ENCODE measurements at places on chromosomes 16 and 17.

- no peak for DNase-seq
These were observed 44.4 kb downstream of the APPBP2 start for GRCh38 chr17:60481604-60482003.

- DNase-seq, result no peak
These were observed 671 bp downstream of the DGKE start for GRCh38 chr17:56834380-56835263.

DNA sequence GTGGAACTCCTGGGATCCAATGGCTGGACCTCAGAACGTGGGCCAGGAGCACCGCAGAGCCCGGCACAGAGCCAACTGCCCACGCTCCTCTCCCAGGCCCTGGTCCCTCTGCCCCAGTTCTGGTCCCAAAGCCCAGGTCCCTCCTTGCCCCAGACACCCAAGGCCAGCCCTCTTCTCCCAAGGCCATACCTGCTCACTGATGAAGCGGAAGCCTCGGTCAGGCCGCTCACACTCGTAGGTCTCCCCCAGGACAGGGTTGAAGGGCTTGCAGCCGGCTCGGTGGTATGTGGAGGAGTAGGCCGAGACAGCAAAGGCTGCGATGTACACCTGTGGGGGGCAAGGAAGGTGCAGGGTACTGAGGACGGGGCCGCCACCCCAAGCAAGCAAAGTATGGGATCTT, 8.5 kb downstream of the OSBPL7 start:
- no peak for DNase-seq

DNA sequence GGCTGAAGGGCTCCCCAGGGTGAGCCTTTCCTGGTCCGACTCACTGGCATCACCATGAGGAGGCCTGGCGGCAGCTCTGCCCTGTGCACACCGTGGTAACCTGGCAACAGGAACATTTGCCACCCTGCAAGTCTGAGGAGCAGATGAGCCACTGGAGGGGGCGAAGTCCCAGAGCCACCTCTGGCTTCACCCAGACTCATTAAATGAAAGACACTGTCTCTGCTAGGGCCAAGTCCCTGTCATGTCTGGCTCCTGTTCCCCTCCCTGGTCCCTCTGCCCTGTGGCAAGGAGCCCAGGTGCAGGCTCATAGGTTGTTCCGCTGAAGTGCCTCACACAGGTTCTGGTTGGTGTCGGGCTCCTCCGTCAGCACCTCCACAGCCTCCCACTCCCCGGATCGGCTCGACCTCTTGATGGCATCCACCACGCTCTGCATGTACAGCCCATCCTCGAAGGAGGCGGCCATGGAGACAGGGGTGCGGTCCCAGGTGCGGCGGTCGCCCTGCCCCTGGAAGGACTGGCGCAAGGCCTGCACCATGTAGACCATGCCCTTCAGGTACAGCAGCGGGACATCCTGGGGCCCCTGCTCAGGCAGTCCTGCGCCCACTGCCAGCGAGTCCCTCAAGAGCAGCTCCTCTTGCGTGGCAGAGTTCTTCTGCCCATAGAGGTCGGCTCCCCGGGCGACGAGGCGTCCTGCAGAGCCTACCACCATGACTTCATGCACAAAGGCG, 8.4 kb downstream of the C16orf86 start:
- DNase-seq, result no peak

- no peak for DNase-seq
These were observed 8.2 kb downstream of the PGAP3 start for GRCh38 chr17:39679521-39680192.

DNA sequence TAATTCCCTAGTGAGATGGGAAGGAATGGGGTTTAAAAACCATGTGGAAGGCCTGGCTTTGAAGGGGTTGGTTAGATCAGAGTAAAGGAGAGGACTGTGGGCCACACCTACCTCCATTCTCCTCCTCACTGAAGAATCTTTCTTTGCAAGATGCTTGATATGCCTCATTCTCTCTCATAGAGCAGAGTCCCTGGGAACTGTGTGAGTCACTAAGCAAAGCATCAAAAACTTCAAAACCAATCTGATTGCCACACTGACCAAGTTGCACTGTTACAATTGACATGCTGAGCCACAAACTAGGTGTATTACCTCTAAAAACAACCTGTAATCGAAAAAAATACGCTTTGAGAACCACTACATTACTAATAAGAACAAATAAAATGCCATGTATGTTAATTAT, 2.0 kb downstream of the TUBD1 start:
- DNase-seq, result peak; percentile 16

GRCh38 chr16:23145608-23146007, 3.6 kb downstream of the USP31 start:
- DNase-seq, result peak; percentile 33

GRCh38 chr17:58329035-58329809, 627 bp upstream of the TSPOAP1 start:
- DNase-seq, result no peak

DNA sequence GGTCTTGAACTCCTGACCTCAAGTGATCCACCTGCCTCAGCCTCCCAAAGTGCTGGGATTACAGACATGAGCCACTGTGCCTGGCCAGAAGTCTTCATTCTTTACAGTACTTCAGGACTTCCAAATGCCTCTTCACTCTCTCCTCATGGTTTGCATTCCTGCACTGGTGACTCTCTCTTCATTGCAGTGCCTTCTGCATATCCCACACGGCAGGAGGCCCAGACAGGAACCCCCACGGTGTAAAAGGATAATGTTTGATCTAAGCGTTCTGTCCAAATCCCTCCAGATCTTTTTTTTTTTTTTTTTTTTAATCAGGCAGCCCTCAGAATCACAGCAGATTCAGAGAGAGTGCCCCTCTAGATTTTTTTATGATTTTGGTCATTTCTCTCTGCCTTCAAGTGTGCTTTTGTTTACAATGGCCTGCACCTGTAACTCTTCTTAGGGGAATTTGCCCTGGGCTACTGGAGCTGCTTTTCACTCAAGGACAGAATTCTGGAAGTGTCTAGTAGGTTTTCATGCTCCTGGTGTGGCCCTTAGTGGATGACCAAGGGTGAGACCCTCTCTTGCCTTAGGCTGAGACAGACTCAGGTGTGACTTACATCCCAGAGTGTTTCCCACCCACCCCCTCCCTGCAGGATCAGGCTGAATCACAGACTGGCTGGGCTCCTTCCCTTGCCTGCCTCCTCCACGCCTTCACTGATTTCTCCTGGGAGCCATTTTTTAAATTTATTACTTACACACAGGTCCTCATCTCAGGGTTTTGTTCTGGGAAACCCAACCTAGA, 19.8 kb upstream of the NF1 start:
- DNase-seq, result peak; percentile 93

GRCh38 chr17:55666806-55667205, 55.9 kb downstream of the TMEM100 start:
- DNase-seq, result no peak

GRCh38 chr17:28001149-28001548, 41.3 kb upstream of the NLK start:
- no peak for DNase-seq

GRCh38 chr16:27284865-27285675, 16.5 kb upstream of the NSMCE1 start:
- no peak for DNase-seq

DNA sequence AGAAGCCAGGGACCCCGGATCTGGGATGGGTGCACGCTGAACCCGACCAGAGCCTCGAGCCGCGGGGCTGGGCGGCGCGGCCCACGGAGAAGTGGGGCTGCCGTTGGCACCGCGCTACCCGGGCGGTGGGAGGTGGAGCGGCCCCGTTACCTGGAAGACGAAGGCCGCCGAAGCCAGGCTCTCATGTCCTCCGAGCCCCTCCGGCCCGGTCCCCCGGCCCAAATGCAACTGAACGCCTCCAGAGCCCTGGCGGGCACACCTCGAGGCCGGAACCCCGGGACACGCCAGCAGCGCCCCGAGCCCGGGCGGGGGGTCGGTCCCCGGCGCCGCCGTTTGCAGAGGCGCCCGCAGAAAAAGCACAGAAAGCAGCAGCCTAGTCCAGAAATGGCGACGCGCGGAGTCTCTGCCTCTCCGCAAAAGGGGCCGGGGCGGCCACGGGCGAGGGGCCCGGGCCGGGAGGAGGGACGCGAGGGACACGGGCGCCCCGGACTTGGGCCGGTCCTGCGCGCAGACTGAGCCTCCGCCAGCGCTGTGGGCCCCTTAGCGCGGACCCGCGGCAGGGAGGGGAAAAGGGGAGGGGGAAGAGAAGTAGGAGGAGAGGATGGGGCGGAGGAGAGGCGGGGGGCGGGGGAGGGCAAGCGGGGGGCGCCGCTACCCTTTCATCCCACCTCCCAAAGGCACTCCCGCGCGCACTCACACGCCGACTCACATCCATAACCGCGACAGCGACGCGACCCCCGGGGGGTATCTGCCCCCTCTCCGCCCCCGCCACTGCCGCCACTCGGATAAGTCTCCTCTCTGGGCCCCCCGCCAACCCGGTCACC, 1.4 kb downstream of the AXIN2 start:
- peak; percentile 35 for DNase-seq

DNA sequence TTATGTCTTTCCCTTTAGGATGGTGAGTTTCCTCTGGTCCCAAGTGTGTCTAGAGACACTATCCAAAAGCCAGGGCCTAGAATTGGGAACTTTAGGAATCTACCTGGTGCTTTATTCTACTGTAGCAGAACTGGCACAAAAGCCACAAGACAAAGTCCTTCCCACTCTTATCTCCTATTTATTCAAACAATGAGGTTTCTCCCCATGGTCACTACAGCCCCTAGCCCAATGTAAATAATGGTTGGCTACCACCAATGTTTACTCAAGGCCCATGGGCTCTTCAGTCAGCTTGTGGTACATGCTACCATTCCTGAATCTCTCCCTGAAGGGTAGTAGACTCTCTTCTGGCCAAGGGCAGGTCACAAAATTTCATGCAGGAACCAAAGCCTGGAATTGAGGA, 789.4 kb upstream of the KIF2B start:
- no peak for DNase-seq

GRCh38 chr16:85096921-85097320, 15.4 kb downstream of the CIBAR2 start:
- DNase-seq, result no peak

- DNase-seq, result no peak
These were observed 41.0 kb downstream of the SLC7A5 start for GRCh38 chr16:87828071-87828906.

DNA sequence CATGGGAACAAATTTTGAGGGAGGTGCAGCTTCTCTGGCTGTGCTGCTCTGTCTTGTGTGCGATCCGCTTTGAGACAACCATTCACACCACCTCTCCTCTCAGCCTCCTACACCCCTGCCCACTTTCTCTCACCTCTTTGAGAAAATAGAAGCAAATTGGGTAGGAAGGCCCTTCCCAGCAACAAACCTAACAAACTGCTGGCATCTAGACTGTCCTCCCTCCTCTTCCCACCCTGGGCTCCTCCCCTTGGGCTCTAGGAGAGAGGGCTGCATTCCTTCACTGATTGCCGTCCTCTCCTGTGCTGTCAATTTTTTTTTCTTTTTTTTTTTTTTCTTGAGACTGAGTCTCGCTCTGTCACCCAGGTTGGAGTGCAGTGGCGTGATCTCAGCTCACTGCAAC, 13.5 kb downstream of the CDIPT start:
- DNase-seq, result no peak

GRCh38 chr16:86844695-86845094, 266.3 kb downstream of the FOXL1 start:
- DNase-seq, result no peak

DNA sequence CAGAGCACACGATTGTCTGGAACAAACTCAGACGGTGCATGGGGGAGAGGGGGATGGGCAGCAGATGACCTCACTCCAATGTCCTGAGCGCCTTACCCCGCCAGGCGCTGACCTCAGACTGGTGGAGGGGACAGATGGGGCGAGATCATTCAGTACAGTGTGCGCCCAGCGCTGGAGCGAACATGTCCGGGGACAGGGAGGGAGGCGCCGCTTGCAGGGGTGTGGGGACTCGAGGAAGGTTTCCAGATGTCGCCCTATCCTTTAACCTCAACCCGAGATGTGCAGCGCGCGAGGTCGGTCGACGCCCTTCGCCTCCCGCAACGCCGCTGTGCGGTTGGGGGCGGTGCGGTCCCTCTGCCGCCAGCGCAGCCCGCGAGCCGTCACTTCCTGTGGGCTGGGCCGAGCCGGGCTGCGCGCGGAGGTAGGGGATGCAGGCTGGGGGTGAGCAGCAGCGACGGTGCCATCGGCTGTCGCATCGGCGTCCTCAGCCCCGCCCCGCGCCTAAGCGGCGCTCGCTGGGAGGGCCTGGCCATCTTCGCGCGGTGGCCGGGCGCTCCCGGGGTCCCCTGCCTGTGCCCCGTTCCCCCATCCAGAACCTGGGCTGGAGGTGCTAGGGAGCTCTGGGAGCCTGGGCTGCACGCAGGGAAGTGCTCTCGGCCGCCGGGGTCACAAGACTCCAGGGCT, 5.3 kb upstream of the CDR2L start:
- peak; percentile 62 for DNase-seq

- peak; percentile 79 for DNase-seq
These were observed 14.2 kb upstream of the RHBDF2 start for GRCh38 chr17:76515274-76515949.

GRCh38 chr17:30344283-30345088, 10.6 kb upstream of the TMIGD1 start:
- DNase-seq, result no peak

GRCh38 chr17:7806587-7806986, 27.4 kb upstream of the KDM6B start:
- no peak for DNase-seq

- DNase-seq, result no peak
These were observed 20.5 kb downstream of the ERN1 start for GRCh38 chr17:64109400-64109799.

GRCh38 chr16:27230562-27231001, 27.3 kb downstream of the KDM8 start:
- DNase-seq, result no peak

DNA sequence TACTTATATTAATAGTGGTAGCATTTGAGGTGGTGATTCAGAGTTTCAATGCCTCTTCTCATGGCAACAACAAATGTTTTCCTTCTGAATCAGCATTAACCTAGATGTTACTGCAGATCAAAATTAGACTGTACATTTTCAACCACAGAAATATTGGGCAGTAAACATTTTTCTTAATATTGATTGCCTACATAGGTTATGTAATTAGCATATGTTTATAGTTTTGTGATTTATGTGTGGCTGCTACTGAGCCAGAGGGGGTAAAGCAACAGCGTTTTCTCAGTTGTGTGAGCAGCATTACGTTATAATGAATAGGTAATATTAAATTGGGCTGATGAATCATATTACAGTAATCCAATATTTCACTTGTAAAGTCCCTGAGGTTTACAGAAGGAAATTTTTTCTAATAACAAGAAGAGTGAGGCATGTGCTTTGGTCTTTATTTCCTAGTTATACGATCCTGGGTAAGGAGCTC, 18.8 kb upstream of the BMERB1 start:
- peak; percentile 18 for DNase-seq

- no peak for DNase-seq
These were observed 54.5 kb downstream of the PRMT7 start for GRCh38 chr16:68365167-68365817.

- no peak for DNase-seq
These were observed 23.4 kb upstream of the KRT24 start for GRCh38 chr17:40726919-40727318.

GRCh38 chr17:74024871-74025531, 178.5 kb upstream of the RPL38 start:
- no peak for DNase-seq

DNA sequence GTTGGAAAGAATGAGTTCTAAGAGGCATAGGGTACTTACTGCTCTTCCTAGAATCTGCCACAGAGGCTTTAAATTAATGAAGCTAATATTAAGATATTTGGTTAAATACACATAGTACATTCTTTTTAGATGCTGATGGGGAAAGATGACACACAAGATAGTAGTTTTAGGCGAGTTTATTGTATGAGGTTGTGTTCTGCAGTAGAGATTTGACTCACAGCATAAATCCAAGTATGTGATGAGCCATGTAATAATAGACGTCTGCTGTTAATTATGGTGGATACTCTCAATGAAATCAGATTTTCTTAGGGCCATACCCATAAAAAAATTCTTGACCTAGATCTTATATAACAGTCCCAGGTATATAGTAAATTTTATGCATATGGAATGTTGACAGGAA, 8.0 kb downstream of the TNRC6C start:
- peak; percentile 27 for DNase-seq
